H9 (cell line): ENCODE measurements at places on chromosomes 13 and 19. TPM values are rescaled to one million over a fixed set of nuclear protein-coding genes. Genes with fewer than 3 reads are reported as not detected.
A peak's percentile ranks its signal among the peaks of the same experiment; 100 is the strongest.

GRCh38 chr13:39538816-39539790, 63.9 kb downstream of the LHFPL6 start:
- DNase-seq: no peak

GRCh38 chr13:113433391-113433916, 19.8 kb downstream of the ADPRHL1 start:
- DNase-seq: no peak

DNA sequence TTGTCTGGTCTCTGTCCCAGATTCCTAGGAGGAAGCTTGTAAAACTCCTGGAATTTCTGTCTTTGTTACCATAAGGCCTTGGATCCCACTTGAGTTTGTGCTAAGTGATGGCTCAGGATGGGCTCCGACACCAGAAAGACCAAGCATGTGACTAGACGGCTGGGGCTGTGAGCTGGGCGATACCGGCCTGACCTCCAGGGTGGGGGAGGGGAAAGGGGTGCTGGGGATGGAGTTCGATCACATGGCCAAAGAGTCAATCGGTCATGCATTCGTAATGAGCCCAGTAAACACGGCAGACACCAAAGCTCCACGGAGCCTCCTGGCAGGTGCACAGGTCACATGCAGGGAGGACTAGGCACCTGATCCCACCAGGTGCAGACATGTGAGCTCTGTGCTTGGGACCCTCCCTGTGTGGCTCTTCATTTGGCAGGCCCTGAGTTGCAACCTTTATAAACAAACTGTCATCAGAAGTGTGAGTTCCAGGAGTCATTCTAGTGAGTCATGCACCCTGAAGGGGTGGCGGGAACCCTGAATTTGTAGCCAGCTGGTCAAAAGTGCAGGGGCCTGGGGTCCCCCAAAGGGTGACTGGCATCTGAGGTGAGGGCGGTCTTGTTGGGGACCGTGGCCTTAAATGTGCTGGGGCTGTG, 27.1 kb downstream of the ELAVL1 start:
- no peak for DNase-seq

GRCh38 chr13:30714629-30715371, 20.5 kb upstream of the ALOX5AP start:
- no peak for DNase-seq

GRCh38 chr19:34365463-34366401, 736 bp downstream of the GPI start:
- peak; percentile 36 for DNase-seq

GRCh38 chr13:27037171-27037570, 134.4 kb downstream of the USP12 start:
- no peak for DNase-seq

DNA sequence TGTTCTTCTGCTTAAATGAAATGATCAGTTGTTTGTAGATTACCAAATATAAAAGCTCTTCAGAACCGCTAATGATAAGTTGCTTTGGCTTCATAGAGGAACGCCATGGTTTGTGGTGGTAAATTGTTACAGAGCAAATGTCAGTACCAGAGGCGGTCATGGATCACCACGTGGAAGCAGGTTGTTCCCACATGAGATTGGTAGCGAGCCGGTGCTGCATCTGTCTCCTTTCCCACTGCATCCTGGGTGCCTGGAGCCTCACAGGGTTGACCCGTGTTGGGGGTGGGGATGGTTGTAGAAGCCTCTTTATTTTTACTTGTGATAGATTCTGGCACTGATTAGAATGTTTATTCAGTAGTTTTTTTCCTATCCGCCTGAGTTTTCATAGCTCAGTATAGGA, 14.7 kb downstream of the GARRE1 start:
- DNase-seq: no peak

DNA sequence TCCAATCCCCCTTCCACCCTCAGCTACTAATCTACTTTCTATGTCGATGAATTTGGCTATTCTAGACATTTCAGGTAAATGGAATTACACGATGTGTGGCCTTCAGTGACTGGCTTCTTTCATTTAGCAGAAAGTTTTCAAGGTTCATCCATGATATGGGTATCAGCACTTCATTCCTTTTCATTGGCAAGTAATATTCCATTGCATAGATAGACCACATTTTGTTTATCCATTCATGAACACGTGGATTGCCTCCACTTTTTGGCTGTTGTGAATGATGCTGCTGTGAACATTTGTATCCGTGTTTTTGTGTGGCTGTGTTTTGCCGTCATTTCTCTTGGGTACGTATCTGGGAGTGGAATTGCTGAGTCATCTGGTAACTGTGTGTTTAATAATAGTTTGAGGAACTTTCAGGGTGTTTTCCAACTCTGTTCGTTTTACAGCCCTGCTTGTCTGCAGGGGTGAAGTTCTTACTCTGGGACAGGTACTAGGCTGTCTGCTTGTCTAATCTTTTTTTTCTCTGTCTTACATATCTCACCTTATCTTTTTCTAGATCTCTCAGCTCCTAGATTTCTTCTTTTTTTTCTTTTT, 32.5 kb downstream of the MARK4 start:
- no peak for DNase-seq

- DNase-seq: no peak
Observed at GRCh38 chr19:3007975-3008374, 21.1 kb downstream of the TLE2 start.

DNA sequence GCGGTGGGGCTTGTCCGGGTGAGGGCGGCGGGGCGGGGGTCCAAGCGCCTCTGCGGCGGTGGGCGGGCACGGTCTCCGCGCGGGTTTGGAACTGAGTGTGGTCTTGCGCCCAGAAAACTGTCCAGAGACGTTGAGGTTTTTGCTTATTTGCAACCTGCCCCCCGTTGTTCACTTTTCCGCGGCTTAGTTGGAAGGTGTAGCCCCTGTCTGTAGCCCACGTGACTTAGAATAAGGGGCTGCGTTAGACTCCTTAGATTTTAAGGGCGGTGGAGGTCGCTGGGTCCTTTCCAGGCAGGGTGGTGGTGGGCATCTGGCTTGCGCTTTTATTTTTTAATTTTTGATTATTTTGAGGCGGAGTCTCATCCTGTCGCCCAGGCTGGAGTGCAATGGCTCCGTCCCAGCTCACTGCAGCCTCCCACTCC, 748 bp downstream of the RPS15 start:
- DNase-seq: no peak

GRCh38 chr19:1067341-1067957, 482 bp downstream of the ARHGAP45 start:
- DNase-seq: no peak

DNA sequence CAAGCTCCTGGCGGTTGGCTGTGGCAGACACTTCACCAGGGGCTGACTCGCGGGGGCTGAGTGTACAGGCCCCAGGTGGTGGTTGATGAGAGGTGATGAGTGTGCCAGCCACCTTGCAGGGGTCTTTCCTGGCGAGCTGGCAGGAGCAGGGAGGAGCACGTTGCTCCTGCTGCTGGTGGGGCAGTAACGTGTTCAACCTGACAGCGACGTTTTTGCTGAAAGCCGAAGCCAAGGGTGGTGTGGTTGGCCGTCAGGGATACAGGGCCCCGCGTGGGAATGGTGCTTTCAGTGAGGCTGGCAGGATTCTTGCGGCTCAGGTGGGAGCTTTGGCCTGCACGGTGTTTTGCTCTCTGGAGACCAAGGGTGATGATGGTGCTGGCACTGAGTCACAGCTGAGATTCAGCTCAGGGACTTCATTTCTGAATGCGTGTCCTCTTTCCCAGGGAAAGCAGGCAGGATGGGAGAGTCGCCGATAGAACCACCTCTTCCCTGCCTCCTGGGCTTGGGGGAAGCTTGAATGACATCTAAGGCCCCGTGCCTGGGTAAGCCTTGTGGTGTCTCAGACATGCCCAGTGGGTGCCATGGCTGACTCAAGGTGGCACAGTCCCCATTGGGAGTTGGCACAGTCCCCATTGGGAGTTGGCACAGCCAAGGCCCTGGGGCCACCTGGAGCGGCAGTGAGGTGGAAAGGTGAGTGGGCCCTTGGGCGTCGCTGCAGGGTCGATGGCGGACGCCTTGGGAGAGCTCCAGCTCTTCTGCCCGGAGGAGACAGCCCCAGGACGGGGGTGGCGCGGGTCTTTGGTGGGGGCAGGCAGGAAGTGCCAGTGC, 8.8 kb downstream of the DAZAP1 start:
- DNase-seq: no peak

DNA sequence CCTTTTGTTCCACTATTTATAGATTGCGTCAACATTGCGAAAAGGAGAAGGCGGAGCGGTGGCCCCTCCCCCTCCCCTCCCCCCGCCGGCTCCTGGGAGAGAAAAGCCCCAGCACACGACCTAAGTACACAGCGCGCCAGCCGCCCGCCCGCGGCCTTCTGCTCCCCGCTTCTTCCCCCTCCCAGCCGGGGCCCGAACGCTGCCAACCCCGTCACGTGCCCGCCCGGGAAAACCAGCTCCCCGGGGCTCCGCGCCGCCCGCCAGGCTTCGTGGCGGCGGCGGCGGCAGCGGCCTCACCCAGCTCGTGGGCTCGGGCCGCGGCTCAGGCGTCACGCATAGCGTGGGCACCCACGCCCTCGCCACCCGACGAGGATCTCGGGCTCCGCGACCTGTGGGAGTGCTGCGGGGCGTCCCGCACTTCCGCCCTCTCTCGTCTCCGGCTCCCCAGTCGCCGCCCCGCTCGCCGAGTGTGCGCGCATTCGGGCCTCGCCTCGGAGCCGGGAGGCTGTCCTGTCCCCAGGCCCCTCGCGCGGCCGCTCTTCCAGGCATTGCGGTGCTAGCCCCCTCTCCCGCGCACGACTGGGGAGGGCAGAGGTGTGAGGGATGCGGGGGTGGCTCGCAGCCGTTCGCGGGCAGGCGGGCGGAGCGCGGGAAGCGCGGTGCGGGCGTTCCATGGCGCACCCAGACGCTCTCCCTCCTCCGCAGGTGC, 110.5 kb downstream of the KCNRG start:
- DNase-seq: peak; percentile 75

- peak; percentile 93 for DNase-seq
Observed at GRCh38 chr19:15180451-15181390, 20.1 kb downstream of the NOTCH3 start.

GRCh38 chr13:69565334-69565733, 542.3 kb upstream of the ATXN8OS start:
- DNase-seq: peak; percentile 64

- no peak for DNase-seq
Observed at GRCh38 chr13:98233127-98233526, 56.1 kb upstream of the RNF113B start.

DNA sequence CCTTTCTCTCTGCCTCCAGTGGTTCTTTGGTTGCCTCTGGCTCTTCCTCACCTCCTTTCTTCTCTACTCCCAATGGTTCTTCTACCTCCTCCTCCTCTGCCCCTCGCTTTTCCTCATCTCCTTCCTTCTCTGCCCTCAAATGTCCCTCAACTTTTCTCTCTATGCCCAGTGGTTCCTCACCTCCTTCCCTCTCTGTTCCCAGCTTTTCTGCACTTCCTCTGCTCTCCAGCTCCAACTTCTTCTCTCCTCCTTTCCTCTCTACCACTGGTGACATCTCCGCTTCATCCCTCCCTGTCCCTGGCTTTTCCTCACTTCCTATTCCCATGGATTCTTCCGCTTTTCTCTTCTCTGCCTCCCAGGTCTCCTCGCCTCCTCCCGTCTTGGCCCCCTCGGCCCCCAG, 7.8 kb downstream of the PALM3 start:
- DNase-seq: no peak

- peak; percentile 36 for DNase-seq
Observed at GRCh38 chr13:25292301-25292700, 5.0 kb upstream of the MTMR6 start.

GRCh38 chr19:41599175-41599966, 23.4 kb downstream of the CEACAM21 start:
- DNase-seq: peak; percentile 40

GRCh38 chr19:4375164-4376027, 25.0 kb downstream of the SH3GL1 start:
- peak; percentile 88 for DNase-seq

GRCh38 chr13:97335488-97336134, 98.4 kb upstream of the RAP2A start:
- no peak for DNase-seq

Gene FFAR1
- not detected in 2 replicates for total RNA-seq

Gene PDE4A
- total RNA-seq: 8.5 and 8.9 TPM in 2 replicates

Gene SSC5D
- total RNA-seq: 2.5 and 3.2 TPM in 2 replicates

Gene KIR2DL4
- total RNA-seq: not detected in 2 replicates

Gene LRRC4B
- total RNA-seq: 3.7 and 3.8 TPM in 2 replicates

Gene PRR36
- total RNA-seq: 20.4 and 21.4 TPM in 2 replicates

Gene TEX26
- not detected in 2 replicates for total RNA-seq

Gene SLITRK6
- total RNA-seq: not detected in 2 replicates

Gene PRTN3
- total RNA-seq: 0.31 TPM in 1 of 2 replicates, not detected in the other
